ENCODE measurements at places on chromosomes 11 and 22.

- DNase-seq: no peak
Observed at GRCh38 chr22:48738204-48738980, 1089.3 kb downstream of the BRD1 start.

GRCh38 chr11:967995-968751, 42.5 kb downstream of the AP2A2 start:
- DNase-seq: no peak

DNA sequence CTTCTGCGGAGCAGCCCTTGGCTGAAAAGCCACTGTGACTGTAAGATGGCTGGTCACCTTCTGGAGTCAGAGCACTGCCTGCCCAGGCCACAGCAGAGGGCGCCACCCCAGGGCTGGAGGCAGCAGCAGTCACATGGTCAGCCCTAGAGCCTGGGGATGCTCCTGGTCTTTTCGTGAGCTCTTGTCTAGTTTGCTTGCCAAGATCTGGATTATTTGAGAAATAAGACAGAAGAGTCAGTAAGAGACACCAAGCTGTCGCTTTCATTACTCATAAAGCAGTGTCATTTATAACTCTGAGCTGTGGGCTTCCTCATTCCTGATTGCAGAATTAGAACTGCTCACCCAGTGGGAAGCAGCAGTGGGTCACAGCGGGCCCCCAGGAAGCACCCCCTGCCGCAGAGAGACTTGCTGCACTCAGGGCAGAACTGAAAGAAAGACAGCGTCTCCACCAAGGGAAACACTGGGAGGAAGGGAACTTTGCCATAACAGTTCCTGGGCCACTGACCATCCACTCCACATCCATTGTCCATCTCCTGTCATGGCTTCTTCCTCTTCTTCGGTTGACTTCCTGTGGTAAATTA, 56.7 kb downstream of the PPP6R2 start:
- no peak for DNase-seq

GRCh38 chr11:75184757-75185425, 34.0 kb downstream of the SLCO2B1 start:
- DNase-seq: no peak

- DNase-seq: no peak
Observed at GRCh38 chr11:130308059-130308458, 6.7 kb downstream of the ZBTB44 start.

Measured in stimulated activated CD4-positive, alpha-beta T cell treated with anti-CD3 and anti-CD28 coated beads, Interleukin-1b, Interleukin-23, amount 100 ng/mL, for 1 hour (primary cell).